ENCODE measurements at places on chromosomes 13 and 19. TPM values are rescaled to one million over a fixed set of nuclear protein-coding genes. Genes with fewer than 3 reads are reported as not detected.

Gene CERS1
- total RNA-seq, result 1.9 TPM

Gene SIGLEC8
- not detected for total RNA-seq

Gene SIGLEC12
- total RNA-seq, result not detected

Gene FCGBP
- not detected for total RNA-seq

Gene ZNF534
- not detected for total RNA-seq

Gene NDUFA7
- total RNA-seq, result 16.8 TPM

Gene CD70
- not detected for total RNA-seq

Gene NLRP5
- total RNA-seq, result not detected

Gene SERP2
- total RNA-seq, result 0.36 TPM

Gene SYT5
- total RNA-seq, result 0.07 TPM

Gene GNG8
- total RNA-seq, result not detected

Gene POLR1D
- total RNA-seq, result 151 TPM

Gene OR7C1
- total RNA-seq, result not detected

Gene ZNF154
- total RNA-seq, result 0.79 TPM

Gene SHISA7
- not detected for total RNA-seq

Gene OR7E24
- total RNA-seq, result not detected

Gene AKAP8
- 22.4 TPM for total RNA-seq

Measured in thoracic aorta endothelial cell (primary cell).